ENCODE measurements at places on chromosomes 6 and 20.

DNA sequence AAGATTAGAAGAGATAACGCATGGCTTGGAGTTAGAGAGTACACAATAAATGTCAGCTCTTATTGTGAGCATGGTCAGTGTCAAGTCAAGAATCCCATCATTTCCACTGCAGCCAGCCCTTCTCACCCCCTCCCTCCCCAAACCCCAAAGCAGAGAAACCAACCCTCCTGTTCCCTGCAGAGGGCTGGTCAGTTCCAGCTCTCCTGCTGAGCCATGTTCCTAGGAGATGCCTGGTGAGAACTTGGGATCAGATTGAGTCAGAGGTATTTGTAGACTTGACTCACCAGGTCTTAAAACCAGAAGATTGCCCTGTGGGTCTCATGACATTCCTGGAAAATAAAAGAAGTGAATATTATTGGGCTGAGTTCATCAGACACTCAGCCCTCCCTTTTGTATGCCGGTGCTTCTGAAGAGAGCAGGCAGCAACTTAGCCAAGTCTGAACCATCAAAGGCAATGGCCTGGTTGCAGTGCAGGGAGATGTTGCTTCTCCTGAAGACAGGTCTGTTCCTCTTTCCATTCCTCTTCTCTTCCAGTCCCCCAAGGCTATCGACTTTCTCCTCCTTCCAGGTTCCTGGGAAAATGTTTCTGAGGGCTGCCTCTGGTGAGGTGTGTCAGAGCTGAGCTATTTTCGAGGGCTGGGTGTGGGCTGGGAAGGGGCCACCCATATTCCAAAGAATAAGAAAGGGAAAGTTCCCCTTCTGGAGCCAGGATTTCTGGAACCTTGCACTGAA is 278.2 kb upstream of the SUPT3H start:
- DNase-seq: peak; percentile 91

DNA sequence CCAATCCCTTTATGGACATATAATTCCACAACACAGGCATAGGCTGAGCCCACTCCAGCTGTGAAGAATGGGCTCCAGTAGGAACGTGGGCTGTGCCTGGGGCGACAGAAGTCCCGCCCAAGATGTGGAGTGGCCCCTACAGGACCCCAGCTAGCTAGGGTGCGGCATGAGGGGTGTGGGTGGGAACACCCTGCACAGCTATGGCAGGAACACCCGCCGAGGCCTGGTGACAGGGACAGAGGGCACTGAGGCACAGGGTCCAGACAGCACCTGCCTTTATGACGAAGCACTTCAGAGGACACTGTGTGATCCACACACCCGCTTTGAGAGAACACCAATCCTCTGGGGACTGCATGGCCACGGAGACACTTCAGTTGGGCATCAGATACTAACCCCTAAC is 28.2 kb upstream of the TCFL5 start:
- no peak for DNase-seq

- DNase-seq: no peak
Measured at GRCh38 chr6:166244353-166245045, 63.7 kb downstream of the PRR18 start.

DNA sequence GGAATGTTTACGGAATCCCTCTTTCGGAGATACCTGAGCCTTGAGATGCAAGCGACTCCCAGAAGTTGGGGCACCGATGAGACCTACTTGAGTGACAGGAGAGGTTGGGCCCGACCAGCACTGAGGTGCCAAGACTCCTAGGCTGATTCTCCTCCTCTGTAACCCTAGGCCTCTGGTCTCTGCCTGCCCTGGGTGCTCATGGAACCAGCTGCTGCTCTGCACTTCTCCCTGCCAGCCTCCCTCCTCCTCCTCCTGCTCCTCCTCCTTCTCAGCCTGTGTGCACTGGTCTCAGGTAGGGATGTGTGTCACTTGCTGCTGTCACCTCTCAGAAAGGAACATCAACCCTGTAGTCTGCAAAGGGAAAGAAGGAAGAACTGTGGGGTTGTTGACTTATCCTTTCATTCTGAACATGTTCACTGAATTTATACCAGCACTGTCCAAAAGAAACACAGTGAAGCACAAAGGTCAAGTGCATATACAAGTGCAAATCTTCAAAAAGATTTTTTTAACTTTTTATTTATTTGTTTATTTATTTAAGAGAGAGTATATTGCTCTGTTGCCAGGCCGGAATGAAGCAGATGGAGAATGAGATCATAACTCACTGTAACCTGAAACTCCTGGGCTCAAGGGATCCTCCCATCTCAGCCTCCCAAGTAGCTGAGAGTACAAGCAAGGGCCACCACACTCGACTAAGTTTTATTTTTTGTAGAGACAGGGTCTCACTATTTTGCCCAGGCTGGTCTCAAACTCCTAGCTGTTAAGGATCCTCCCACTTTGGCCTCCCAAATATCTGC is 913 bp downstream of the BTN2A2 start:
- peak; percentile 80 for DNase-seq

DNA sequence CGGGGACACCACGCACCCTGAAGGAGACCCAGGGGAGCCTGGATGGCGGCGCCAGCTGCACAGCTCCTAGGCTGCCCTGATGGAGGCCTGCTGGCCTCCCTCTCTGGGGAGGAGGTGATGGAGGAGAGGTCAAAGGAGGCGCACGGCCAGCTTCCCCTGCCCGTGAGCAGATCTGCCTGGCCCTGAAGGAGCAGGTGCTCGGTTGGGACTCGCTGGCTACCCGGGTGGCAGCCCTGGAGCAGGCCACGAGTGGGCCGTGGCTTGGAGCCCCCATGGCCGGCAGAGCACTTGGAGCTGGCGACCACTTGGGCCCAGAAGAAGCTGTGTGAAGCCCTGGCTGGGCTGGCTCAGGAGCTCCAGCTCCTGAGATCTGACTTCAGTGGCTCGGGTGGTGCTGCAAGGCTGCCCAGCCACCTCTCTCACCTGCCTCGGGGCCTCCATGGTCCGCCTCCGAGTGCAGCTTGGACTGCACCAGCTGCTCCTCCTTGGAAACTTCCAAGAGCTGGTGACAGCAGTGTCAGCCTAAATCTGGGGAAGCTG is 7.5 kb upstream of the RAET1E start:
- DNase-seq: no peak

DNA sequence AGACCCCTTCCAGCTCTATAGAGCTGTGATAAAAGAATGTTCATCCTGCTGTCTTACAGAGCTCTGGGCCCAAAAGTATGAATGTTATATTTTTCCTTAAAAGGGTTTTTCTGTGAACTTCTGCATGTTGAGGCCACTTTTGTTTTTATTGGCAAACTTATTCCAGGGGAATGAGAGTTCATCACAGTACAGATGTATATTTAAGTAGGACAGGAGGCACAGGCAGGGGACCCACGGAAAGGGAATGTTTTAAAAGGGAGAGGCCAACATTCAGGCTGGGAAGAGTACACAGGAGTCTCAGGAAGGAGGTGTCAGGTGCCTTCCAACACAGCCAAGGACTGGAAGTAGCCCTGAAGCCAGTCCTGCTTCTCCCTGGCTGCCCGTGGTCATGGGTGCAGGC is 148.4 kb downstream of the EYA2 start:
- no peak for DNase-seq
